Germinal center (tissue), 1 donor: ENCODE measurements at places on chromosomes 6 and 20.

DNA sequence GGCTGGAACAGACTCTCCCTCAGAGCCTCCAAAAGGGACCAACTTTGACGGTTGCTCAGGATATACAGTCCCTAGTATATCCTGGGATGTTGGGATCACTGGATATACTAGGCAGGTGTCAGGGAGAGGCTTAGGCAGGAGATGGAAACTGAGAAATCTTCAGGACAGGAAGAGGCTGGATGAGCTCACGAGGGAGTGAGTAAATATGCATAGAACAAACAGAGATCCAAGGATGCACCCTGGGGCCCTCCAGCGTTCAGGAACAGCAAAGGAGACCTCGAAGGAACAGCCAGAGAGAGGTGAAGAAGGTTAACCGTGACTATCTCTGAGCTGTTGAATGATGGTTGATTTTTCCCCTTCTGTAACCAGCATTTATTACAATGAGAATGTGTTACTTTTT, 191.3 kb downstream of the BMP7 start:
- no peak for DNase-seq

DNA sequence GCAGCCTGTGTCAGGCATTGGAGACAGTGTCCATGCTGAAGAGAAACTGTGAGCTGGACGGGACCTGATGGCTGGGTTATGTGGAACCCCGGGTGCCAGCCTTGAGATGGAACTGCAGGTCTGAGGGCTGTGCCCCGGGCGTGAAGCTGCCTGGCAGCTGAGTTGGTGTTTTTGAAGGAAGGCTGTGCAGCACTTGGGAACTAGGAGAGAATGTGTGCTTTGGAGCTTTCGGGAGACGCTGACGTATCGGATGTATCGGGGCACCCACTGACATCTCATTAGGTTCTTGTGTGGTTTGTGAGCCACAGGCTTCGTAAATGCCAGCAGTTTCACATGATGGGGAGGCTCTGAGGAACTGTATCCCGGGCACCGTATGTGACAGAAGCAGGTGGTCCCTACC, 2.2 kb downstream of the DLGAP4 start:
- no peak for DNase-seq

DNA sequence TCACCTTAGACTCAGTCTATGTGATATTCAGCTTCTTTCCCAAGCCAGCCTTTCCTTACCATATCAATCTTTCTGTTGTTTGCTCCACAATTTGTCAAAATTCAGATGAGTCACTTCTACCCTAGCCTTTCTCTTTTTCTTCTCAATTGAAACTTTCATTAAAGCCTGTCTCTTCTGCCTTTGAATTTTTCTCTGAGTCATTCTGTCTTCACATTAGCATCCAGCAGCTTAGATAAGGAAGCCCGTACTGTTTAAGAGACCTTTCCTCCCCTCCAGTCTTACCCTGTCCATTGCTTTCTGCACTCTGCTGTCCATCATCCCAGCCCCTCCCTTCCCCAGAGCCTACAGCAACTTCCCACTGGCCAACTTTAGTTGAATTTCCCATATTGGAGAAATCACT, 34.9 kb upstream of the RALGAPA2 start:
- DNase-seq: no peak

DNA sequence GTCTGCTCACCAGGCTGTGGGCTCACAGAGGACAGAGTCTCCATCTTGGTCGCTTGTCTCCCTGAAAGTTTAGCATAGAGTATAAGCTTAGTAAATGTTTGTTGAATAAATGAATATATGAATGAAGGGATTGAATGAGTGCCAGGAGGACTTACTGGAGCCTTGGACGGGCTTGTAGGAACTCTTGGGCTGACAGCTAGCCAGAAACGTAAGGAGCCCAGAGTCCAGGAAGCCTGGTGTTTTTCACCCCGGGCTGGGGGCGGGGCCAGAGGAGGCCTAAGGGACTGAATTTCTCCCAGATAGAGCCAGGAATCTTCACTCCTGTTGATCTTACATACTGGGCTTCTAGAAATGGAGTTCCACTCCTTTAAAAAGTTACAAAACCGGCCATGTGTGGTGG, 68.5 kb upstream of the SRSF6 start:
- no peak for DNase-seq

- DNase-seq: peak; percentile 41
Measured at GRCh38 chr6:28922821-28923317, 916 bp downstream of the TRIM27 start.

DNA sequence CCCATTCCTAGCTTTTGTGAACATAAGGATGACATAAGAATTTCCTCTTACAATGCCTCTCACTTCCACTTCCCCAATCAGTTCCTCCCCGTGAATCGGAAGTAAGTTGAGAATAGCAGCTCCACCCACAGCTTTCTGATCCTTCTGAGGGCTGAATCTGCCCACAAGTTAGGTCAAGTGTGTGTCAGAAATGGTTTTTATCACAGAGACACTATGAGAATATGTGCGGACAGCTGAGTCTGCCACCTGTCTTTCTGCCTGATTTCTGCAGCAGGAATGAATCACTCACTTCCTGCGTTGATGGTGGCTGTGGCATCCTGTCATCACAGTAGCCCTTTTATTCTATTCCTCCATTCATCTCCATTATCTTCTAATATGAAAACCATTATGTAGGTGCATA, 70.2 kb downstream of the RIN2 start:
- DNase-seq: peak; percentile 78

- DNase-seq: no peak
Measured at GRCh38 chr20:47792021-47792618, 6.8 kb upstream of the SULF2 start.

GRCh38 chr20:50378170-50379000, 131.8 kb upstream of the PTPN1 start:
- DNase-seq: no peak

DNA sequence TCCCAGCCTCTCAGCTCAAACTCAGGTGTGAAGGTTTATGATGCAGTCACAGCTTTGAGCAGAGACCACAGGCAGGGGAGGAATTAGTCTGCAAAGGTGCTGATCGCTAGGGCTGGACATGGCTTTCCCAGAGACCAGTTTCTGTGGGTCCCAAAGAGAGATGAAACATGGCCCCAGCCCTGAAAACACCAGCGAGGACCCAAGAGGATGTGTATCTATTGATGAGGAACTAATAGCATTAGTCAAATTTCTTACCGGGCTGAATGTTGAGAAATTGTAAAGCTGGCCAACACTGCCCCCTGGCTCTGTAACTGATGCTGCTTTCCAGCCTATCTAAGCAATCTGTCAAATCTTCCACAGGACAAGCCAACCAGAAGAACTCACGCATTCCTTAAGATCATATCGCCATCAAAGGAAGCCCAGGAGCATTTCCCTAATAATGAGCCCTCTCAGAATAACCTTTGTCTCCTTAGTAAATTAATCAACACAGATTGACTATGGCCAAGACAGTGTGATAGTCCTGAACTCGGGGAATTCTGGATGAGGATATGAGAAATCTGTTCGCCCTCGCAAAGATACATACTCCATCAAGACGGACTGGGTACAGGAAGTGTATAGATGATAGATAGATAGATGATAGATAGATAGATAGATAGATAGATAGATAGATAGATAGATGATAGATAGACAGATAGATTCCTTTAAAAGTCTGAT, 7.8 kb upstream of the ACSS1 start:
- DNase-seq: peak; percentile 63

GRCh38 chr6:27592481-27593199, 119.7 kb upstream of the ZNF184 start:
- DNase-seq: no peak

DNA sequence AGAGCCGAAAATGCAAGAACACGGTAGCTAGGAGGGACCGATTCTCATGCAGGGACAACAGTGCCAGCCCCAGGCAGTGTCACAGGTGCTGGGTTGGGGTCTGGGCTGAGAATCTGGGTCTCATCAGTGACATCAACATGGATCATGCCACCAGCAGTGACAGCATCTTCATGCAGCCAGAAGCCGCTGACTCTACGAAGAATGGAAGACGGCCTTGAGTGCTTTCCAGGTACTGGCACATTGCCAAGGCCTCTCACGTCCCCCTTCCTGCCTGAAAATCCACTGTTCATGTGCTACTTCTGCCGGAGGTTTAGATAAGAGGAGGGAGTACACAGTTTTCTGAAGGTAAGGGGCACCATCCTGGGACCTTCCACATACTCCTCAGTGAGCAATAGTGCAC, 141.1 kb upstream of the FOXQ1 start:
- no peak for DNase-seq

GRCh38 chr6:31079656-31080261, 32.6 kb downstream of the C6orf15 start:
- peak; percentile 51 for DNase-seq

DNA sequence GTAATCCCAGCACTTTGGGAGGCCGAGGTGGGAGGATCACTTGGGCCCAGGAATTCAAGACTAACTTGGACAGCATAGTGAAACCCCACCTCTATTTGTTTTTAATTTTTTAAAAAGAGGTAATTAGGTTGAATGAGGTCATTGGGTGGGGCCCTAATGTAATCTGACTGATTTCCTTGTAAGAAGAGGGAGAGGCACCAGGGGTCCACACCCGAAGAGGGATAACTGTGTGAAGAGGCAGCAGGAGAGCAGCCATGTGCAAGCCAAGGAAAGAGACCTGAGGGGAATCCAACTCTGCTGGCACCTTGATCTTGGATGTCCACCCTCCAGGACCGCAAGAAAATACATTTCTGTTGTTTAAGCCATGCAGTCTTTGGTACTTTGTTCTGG, 63.4 kb downstream of the QRSL1 start:
- no peak for DNase-seq
